NCI-H526 treated with DMSO at 0.1 percent for 48 hours (cell line): ENCODE measurements at places on chromosomes 12 and 14.

DNA sequence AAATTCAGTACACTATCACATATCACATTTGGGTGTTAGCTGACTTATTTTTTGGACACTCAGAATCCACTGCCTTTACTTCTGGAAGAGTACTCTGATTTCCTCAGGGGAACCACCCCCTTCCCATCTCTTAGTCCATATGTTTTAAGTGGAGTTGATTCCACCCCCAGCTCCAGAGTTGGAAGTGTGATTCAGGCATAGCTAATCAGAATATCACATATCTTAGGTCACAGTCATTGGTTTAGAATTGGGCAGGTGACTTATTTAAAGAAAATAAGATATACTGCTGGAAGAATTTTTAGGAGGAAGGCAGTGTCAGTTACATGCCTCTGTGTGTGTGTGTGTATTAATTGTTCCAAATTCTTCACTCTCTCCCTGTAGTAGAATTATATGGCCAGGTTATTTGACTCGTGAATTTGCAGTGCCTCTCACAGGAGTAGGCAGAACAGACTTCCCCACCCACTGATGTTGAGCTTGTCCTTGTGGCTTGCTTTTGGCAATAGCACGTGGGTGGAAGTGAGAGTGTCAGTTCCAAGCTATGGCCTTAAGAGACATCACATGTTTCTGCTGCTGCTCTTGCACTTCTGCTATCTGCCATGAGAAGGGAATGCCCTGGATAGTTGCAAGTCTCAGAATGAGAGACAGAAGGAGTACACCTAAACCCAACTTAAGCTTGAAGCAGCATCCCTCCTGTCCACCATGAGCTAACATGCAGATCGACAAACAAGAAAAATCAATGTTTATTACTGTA lies 6.4 kb upstream of the GAS2L3 start:
- no peak for DNase-seq

- no peak for DNase-seq
These were observed 40.0 kb downstream of the FBXW8 start for GRCh38 chr12:116950628-116951325.

- no peak for DNase-seq
These were observed 134.4 kb upstream of the NUDT4 start for GRCh38 chr12:93243382-93243688.

- DNase-seq, result no peak
These were observed 559.9 kb upstream of the ATP2B1 start for GRCh38 chr12:90268574-90268973.

DNA sequence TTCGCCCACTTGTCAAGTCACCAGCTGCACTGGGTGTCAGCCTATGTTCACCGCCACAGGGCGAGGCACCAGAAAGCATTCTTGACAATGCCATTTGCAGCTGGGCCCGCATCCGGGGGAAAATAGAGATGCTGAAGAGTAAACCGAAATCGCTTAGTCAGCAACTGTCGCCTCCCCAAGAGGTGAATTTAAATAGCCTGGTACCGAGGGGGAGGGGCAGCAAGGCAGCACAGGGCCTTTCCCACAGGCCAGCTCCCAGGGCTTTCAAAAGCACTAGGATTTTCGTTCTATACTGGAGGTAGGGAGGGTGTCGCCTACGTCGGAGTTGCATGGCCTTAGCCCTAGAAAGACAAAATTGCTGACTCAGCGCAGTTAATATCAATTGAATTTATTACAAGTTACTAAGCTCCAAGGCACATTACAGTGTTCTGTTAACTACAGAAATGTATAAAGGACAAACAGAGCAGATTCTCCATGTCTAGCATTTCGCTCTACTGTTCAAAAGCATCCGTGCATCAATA lies 4.3 kb downstream of the IRF2BPL start:
- DNase-seq, result peak; percentile 77

GRCh38 chr12:47870175-47870781 lies 34.5 kb downstream of the VDR start:
- no peak for DNase-seq

- DNase-seq, result no peak
These were observed 5.9 kb upstream of the RERG start for GRCh38 chr12:15227004-15227679.

- no peak for DNase-seq
These were observed 8.3 kb upstream of the SPTSSA start for GRCh38 chr14:34470319-34470718.

- DNase-seq, result no peak
These were observed 3.0 kb downstream of the GALNT6 start for GRCh38 chr12:51388069-51388799.

GRCh38 chr12:64660237-64661018 lies 50.1 kb downstream of the RASSF3 start:
- no peak for DNase-seq

DNA sequence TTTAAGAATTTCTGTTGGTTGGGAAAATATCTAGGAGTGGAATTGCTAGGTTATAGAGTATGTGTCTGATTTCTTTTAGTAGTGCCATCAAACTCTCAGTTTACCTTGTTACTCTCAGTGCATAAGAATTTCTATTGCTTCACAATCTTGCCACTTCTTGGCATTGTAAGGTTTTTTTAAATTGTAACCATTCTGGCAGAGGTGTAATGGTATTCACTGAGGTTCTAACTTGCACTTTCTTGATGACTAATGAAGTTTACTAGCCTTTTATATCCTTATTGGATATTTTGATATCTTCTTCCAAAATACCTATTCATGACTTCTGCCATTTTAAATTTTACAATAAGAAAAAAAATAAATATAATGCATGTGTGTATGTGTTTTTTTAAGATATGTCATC lies 478.0 kb downstream of the NAV3 start:
- DNase-seq, result no peak

DNA sequence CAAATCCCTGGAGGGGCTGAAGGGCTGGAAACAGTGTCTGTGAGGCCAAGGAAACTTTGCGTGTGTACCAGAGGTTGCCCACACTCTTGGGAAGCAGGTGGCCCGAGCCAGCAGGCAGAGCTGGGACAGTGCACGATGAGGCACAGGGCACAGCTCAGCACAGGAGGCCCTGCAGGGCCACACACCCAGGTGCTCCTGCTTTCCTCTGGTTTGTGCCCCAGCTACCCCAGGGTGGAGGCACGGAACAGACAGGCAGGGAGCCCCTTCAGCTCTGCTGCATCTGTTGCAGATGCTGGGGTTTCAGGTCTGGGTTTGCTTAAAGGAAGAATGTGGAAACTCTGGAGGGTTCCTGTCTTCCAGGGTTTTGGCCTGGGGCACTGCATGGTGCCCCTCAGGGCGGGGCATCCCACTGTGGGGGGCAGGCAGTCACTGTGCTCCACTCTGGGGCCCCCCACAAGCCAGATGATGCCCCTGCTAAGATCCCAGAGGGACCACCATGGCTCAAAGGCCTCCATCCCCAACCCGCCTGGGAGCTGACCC lies 8.6 kb downstream of the TMEM179 start:
- DNase-seq, result no peak

DNA sequence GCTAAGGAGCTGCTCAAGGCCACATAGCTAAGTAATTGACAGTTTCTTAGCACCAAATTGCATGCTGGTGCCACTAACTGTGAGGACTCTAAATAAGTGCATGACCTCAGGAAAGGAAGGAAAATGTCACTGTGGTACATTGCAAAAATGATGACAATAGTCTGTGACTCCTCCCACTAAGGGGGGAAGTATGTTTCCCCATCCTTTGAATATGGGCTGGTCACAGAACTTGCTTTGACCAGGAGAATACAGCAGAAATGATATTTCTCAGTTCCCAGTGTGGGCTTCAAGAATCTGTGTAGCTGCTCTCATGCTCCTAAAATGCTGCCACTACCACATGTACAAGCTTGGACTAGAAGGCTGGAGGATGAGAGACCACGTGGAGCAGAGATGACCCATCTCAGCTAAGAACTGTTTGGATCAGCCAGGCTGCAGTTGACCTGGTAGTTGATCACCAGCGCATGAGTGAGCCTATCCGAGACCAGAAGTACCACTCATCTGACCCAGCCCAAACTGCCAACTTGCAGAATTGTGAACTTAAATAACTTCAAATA lies 42.2 kb upstream of the NOS1 start:
- no peak for DNase-seq

DNA sequence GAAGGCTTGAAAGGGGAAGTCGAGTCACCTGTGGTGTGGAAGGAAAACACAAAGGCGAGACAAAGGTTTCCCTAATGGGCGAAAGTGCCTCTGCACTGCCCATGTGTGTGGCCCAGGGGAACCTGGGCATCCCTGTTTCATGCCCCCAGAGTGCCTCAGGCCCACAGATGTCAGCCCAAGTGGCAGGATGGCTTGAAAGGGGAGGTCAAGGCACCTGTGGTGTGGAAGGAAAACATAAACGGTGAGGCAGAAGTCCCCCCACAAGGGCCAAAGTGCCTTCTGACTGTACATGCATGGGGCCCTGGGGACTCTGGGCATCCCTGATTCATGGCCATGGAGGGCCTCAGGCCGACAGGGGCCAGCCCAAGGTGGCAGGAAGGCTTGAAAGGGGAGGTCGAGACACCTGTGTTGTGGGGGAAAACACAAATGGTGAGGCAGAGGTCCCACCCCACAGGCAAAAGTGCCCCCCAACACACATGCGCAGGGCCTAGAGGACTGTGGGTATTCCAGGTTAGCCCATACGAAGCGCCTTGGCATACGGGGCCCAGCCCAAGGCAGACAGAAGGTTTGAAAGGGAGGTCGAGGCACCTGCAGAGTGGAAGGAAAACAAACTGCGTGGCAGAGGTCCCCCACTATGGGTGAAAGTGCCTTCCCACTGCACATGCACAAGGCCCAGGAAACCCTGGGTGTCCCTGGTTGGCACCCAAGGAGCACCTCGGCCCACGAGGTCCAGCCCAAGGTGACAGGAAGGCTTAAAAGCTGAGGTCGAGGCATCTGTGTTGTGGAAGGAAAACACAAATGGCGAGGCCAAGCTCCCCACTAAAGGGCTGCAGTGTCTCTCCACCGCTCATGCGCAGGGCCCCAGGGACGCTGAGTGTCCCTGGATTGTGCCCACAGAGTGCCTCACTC lies 382.3 kb downstream of the ALG10 start:
- no peak for DNase-seq

- no peak for DNase-seq
These were observed 64.7 kb upstream of the ZFP36L1 start for GRCh38 chr14:68857516-68858070.

- DNase-seq, result no peak
These were observed 37.6 kb downstream of the RTRAF start for GRCh38 chr14:52026901-52027300.

GRCh38 chr14:32603992-32604565 lies 275.0 kb downstream of the AKAP6 start:
- no peak for DNase-seq

- no peak for DNase-seq
These were observed 59.0 kb downstream of the GTF2A1 start for GRCh38 chr14:81161749-81162148.

DNA sequence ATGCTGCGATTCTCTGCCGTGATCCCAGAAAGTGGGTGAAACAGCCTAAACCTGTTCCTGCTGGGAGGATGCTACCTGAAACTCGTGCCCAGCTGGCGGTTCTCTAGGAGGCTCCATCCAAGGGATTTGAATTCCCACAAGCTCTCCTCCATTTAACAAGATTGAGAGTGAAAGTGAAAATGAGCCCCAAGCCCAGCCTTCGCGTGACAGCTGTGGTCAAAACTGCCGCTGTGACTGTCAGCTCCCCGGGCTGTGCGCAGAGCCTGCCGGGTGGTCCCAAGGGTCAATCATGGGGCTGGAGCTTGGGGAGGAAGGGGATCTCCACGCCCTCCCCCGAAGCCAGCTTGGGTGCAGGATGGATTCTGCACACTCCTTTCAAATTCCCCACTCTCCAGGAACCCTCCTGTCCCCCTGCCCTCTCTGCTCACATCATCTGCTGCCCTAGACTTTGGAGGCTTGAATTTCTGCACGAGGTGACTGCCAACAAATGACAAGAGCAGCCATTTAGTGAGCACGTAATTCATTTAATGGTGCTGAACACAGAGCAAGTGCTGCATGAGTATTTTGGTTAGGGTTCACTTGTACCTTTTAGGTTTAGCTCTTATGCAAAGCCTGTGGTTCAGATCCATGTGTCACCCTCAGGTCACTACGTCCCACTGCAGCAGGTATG lies 5.3 kb downstream of the ASB2 start:
- DNase-seq, result peak; percentile 23

DNA sequence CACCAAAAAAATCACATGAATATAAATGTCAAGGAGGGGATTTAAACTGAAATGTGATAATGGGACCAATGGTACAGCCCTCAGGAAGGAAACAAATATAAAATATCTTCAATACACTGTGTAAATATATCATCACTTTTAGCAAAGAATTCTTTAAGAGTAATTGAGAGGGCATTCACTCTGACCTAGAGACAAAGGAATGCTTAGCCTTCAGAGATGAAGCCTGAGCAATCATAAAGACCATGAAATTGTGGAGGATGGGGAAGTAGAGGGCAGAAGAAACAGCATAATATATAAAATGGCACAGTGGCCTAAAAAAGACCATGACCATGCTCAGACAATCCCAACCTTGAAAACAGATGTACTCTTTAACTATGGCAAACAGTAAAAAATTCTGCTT lies 20.4 kb downstream of the YAF2 start:
- DNase-seq, result no peak

- no peak for DNase-seq
These were observed 121.0 kb downstream of the PIK3C2G start for GRCh38 chr12:18382236-18382885.

- DNase-seq, result no peak
These were observed 37.8 kb downstream of the TMX1 start for GRCh38 chr14:51277753-51278415.

DNA sequence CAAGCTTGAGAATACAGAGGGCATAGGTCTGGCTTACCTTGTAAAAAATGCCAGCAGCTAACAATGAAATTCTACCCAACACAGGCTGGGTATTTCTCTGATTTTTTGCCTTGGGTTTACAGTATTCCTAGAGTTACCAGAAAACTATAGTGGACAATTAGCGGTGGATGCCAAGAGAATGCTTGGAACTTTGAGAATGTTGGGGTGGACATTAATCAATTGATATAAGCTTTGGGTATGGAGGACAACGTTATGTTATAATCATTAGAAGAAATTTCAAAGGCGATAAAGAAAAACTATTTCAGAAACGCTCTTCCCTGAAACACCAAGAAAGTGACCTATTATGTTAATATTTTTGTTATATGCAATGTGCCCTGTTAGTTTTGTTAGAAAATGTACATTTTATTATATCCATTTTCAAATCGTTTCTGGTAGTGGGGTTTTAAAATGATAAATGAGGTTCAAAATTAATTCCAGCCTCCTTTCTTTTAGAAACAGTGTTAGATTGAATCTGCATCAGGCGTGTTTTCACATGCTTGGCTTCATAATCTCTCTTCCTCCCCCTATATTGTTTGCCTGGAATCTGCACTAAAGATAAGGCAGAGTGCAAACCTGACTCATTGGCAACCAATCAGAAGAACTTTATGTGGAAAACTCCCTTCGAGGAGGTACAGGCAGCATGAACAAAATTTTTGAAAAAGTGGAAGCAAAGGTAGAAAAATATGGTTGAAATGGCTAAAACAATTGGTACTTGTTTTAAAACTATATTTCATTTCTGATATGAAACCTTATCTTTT lies 1.4 kb upstream of the PTPRQ start:
- DNase-seq, result no peak
